Activated CD8-positive, alpha-beta memory T cell treated with anti-CD3 and anti-CD28 coated beads for 1 hour (primary cell): ENCODE measurements at places on chromosomes 3 and 15.

GRCh38 chr3:8273479-8273878, 228.1 kb upstream of the LMCD1 start:
- DNase-seq, result no peak

- DNase-seq, result no peak
These were observed 10.8 kb upstream of the BNIP2 start for GRCh38 chr15:59699810-59700431.

DNA sequence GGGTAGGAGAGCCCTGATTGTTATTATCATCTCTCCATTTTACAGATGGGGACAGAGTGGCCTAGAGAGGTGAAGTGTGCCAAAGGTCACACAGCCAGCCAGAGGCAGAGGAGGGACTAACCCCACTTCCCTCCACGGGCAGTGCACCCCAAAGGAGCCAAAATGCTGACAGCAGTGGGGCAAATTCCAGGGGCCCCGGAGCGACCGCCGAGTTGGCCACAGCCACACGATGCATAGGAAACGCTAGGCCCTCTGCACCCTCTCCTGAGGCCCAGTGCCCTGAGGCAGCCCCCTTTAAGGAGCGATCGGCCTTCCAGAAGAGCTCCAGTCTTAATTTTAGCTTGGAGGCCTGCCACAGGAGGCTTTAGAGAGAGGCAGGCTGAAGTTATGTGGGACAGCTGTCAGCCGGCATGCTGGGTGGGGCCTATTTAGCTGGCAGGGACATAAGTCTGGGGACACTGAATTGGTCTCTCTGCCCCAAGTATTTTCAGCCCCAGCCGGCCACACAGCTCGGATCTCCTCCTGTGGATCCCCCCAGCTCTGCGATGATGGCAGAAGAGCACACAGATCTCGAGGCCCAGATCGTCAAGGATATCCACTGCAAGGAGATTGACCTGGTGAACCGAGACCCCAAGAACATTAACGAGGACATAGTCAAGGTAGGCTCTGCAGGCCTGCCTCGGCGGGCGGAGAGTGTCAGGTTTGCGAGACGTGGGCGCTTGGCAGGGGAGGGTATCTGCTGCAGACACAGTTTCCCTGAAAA, at the start of gene CAV3:
TSS of gene CAV3 (plus strand) at position 471 of the 763 bp plus-strand sequence. CDS start at position 546, 75 bp downstream.
- DNase-seq, result no peak

GRCh38 chr3:118785415-118785814, 249.2 kb downstream of the IGSF11 start:
- no peak for DNase-seq

- DNase-seq, result no peak
These were observed 8.4 kb upstream of the CA12 start for GRCh38 chr15:63389902-63390670.

GRCh38 chr15:34436126-34436955, 1.3 kb downstream of the GOLGA8A start:
- no peak for DNase-seq

- DNase-seq, result no peak
These were observed 51.9 kb downstream of the SERPINI1 start for GRCh38 chr3:167787440-167787839.

GRCh38 chr3:135041601-135042000, 246.5 kb downstream of the EPHB1 start:
- no peak for DNase-seq

DNA sequence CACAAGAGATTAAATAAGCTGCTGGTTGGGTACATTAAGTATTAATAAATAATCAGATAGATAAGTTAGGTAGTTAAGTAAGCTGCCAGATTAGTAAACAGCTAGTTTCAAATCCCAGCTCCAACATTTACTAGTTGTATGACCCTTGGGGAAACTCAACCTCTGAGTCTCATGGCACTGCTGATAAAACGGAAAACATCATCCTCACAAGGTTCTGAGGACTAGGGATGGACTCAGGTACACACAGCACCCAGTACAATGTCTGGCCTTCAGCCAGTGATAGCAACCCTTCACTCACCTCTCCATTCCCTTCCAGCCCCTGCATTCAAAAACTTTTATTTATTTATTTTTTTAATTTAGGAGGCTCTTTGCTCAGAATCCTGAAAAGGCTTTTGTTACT, 32.3 kb downstream of the B3GNT5 start:
- no peak for DNase-seq

GRCh38 chr3:133487920-133488540, 85.5 kb upstream of the CDV3 start:
- DNase-seq, result peak; percentile 35

- DNase-seq, result no peak
These were observed 28.1 kb downstream of the ABHD2 start for GRCh38 chr15:89116404-89116803.

- peak; percentile 14 for DNase-seq
These were observed 64.6 kb downstream of the CYP11A1 start for GRCh38 chr15:74302821-74303359.

DNA sequence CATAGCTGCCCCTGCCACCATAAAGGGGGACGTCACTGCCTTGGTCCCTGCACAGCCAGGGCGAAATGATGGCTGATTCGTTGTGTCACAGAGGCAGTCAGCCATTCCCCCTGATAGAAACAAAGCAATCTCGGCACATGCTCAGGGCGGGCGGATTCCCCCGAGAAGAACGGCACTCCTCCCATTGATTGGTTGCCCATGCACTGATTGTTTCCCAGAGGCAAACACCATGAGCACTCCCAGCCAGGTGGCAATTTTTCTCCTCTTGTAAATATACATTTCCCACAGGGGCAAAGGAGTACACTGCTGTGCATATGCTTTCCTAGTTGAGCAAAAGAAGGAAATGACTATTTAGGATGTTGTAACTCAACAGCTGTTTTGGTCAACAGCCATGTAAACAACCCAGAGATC, 56.5 kb downstream of the KY start:
- DNase-seq, result no peak

DNA sequence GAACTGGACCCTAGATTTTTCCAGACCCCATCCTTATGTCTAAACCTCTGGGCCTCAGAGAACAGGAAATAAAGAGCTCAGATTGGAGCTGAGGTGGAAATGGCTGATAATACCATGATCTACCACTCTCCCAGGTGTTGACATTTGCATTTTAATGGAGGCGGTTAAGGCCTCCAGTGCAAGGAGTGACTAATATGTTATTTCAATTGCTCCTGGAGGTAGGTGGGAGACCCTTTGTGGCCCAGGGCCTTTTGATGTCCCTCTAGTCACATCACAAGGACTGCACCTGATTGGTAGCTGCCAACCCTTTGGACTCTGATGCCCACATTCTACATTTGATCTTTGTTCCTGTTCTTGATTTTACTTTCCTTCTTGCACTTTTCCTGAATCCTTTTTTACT, 9.0 kb upstream of the ADCY5 start:
- no peak for DNase-seq

GRCh38 chr3:7487763-7488162, 626.8 kb downstream of the GRM7 start:
- DNase-seq, result no peak

DNA sequence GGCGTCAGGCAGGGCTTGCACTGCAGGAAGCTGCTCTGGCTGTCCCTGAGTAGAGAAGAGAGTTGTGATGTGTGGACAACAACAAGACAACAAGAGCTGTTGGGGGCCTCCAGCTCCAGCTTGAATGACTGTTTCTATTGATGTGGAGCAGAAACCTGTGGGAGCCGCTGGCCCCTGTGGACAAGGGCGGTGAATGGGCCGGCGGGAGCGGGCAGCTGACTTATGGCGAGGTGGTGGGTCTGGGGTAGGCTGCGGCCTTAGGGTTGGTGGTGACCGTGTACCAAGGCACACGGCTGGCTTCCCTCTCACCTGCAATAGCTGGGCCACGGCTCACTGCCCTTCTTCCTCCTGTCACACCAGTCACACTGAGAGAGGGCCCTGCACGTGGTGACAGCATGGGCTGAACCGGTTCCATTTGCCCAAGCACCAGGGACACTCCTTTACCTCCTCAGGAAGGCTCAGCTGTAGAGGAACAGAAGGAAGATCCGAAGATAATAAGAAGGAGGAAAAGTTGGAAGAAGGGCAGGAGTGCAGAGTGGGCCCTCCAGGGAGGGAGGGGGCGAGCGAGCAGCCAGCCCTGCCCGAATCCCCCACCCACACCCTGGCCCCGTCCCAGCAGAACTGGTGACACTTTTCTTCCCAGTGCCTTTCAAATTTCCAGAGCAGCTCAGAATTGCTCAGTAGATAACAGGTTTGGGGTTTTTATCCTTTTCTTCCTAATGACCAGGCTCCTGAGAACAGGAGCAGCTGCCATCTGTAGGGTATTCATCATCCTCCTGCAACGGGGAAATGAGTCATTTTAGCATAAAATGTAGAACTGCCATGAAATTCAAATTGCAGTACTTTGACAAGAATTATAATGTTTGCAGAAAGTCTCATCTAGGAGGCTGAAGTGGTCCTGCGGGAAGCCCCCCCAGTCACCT, 136.9 kb downstream of the TJP1 start:
- DNase-seq, result no peak

DNA sequence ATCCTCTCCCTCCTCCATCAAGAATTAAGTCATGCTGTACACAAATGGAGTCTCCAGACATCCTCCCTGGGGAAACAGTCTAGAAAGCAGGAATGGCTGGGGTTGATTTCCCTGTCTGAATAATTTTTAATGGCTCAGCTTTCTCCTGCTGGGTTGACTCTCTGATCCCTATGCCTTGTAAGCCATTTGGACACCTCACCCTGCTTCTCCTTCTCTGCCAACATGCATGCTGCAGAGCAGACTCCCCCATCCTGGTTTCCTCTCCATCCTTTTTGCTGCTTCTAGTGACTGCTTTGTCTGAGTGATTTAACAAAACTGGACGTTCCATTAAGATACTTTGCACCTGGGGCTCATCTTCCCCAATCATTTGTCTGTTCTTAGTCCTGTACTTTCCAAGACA, 22.2 kb downstream of the SV2B start:
- no peak for DNase-seq

DNA sequence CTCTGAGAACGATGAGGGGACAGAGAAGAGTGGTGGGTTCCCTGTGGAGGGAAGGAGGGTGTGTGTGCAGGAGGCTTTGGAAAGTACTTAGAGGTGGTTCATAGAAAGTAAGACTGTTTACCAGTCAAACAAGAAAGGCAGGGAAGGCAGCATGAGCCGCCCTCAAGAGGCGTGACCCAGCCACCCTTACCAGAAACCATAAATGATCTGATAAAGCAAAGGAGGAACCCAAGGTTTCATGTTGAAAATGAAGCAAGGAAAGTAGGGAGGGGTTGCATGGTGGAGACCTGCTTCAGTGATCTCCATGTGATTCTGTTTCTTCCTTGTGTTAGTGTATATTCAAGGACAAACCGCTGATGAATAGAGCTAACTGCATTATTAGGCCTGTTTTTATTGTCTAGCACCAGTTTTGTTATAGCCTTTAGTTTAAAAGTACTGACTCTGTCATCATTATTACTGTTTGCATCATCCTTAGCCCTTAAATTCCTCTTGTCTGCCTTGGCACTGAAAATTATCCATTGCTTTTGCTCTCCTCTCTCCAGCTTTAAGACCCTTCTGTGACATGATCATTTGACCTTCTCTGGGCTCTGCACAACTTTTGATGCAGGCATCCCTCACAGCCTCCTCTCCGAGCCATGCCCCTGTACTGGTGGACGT, 96.1 kb downstream of the STAC start:
- no peak for DNase-seq

DNA sequence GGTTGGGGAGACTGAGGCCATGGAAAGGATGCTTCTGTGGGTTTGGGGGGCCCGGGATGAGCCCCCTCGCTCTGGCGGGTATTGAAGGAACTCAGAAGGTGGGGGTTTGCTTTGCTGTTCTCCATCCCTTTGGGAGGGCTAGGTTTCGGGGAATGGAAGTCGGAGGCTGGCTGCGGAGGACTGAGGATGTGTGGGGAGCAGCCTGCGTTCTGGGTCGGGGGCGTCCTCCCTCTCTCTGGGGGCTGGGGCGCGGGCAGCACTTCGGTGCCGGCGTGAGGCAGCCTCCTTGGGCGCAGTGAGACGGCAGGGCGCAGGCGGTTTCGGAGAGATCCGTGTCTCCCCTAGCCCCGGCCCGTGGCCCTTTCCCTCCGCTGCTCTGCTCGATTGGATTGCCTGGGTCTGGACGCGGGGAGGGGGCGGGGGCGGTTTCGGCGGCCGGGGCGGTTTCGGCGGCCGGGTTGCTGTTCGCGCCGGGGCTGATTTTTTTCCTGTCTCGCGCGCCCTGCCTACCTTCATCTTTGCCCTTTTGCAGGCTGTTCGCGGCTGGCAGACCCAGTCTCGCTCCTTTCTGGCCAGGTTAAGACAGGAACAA, 1.4 kb downstream of the PTPRG start:
- no peak for DNase-seq

GRCh38 chr3:168065569-168065968, 30.2 kb downstream of the GOLIM4 start:
- DNase-seq, result no peak

DNA sequence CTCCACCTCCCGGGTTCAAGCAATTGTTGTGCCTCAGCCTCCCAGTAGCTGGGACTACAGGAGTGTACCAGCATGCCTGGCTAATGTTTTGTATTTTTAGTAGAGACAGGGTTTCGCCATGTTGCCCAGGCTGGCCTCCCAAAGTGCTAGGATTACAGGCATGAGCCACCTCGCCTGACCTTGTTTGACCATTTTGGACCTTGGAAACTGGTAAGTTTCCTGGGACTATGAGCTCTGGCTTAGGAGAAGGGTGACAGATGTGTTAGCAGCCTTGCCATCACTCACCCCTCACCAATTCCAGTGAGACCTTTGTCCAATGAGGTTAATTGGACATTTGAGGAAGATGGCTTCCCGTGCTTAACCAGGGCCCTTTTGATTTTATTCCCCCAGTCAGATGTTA, 19.9 kb downstream of the DNASE1L3 start:
- no peak for DNase-seq

DNA sequence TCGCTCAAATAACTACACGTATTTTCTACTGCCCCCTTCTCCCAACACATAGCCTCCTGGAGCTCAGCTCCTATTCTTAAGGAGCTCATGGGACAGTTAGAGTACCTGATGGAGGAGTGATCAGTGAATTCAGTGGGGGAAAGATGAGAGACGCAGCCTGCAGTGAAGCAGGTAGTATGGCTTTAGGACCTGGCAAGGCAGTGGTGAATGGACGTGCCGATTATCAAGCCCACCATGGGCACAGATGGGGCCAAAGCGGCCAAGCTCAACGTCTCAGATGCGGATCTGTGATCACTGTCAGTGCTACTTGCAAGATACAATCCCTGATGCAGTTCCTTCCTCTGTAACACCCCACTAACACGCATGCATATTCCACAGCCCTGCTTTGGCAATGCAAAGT, 45.8 kb upstream of the ATP2B2 start:
- DNase-seq, result no peak

DNA sequence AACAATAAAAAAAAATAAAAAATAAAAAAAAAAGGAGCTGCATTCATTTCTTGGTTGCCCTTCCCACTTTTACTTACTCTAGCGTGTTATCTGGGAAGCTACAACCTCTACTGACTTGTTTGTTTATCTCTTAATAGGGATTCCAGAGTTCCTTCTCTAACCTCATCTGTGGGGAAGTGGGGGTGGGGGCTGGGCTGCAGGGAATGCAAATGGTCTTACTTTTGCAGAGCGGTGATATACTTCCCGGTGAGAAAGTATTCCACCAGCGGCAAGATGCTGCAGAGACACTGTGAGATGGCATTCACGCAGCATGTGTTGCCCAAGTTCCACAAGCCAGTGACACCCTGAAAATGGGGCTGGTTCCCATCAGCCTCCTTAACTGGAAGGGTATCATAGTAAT, 2.1 kb downstream of the USP50 start:
- no peak for DNase-seq
